ENCODE measurements at places on chromosomes 6 and 20.

- DNase-seq: no peak
Measured at GRCh38 chr20:59723108-59723500, 118.8 kb downstream of the PHACTR3 start.

- DNase-seq: no peak
Measured at GRCh38 chr6:36669002-36669401, 9.5 kb upstream of the CDKN1A start.

DNA sequence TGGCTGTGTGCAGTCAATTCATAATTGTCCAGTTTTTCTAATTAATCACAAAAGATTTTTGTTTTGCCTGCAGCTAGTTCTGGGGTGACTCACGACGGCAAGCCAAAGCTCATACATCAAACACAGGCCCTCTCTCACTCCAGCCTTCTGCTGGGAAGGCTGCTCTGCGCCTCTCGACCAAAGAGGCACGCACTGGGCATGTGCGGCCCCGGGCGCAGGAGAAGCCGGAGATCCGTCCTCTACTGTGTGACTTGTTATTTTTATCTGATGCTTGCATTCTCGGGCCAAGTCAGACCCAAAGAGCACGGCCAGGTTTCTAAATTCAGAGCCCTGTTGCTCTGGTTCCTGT is 98.5 kb downstream of the TFAP2A start:
- DNase-seq: peak; percentile 73

- peak; percentile 83 for DNase-seq
Measured at GRCh38 chr20:38685853-38686473, 38.3 kb upstream of the SLC32A1 start.

DNA sequence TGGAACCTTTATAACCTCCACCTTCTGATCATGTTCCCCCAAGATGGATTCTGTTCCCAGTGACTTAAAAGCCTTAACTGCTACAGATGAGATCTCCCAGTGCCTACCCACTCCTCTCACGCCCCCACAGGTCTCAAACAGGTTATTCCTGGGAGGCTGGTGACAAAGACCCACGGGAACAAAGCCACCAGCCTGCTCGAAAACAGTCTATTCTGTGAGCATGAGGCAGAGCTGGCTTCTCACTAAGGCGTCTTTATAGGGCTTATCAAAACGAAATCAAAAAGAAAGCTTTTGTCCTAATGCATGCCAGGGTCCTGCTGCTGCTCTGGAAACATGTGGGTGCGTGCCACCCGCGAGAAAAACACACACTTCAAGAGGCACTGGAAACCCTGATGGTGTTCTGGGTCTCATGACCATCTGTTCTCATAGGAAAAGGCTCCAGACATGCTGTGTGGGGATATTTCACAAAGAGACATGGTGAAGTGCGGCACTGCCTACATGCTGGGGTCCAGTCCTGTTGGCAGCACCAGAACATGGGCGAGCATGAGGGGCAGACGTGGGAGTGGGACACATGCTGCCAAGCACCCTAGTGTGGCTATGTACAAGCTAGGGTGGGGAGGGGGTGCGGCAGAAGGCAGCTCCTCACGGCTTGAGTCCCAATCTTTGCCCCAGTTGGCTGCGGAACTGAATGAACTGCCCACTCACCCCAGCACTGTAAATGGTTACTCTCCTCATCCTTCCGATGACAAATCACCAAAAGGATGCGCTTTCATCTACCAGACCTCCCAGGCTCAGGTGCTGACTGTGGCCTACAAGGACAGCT is 2.1 kb downstream of the FKBP1A start:
- no peak for DNase-seq

GRCh38 chr6:23200946-23201345 is 631.6 kb downstream of the HDGFL1 start:
- no peak for DNase-seq

DNA sequence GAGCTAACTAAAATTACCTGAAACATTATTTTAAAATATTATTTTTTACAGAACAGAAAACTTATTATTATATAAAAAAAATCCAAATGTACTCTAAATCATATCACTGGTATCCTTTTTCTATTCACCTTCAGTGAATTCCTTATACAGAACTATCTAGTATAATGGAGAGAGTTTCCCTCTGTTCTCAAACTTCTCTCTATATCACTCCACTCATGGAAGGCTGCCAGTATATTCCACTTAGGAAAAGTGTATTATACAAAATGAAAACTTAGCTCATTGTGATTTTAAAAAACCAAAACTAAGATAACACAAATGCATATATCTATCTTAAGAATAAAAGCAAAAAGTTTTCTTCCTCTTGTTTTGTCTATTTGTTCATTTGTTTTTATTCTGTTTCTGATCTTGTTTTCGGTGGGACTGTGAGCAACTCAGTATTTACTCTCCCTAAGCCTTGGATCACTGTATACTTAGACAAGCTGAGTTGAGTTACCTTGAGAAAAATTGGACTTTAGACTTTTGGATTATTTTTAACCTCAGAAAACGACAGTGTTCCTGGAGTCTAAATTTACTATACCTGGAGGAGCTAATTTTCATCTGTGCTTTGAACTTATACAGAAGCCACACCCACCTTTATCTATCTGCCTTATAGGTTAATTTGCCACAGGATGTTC is 61.4 kb downstream of the GPR63 start:
- no peak for DNase-seq

- DNase-seq: no peak
Measured at GRCh38 chr6:15561447-15562199, 101.2 kb downstream of the DTNBP1 start.

GRCh38 chr6:158031381-158032353 is 50.0 kb downstream of the SYNJ2 start:
- DNase-seq: no peak

DNA sequence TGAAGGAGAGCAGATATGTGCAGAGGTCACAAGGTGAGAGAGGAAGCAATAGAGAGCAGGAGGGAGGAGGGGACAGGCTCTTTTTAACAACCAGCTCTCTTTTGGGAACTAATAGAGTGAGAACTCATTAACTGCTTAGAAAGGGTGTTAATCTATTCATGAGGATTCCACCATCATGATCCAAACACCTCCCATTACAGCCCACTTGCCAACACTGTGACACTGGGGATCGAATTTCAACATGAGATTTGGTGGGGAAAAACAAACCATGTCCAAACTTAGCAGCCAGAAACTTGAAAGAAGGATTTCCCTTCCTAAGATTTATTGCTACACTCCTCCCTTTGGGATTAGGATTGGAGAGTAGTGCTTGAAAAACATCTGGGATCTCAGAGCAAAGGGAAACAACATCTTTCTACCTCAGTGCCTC is 135.5 kb upstream of the PLCB4 start:
- no peak for DNase-seq

DNA sequence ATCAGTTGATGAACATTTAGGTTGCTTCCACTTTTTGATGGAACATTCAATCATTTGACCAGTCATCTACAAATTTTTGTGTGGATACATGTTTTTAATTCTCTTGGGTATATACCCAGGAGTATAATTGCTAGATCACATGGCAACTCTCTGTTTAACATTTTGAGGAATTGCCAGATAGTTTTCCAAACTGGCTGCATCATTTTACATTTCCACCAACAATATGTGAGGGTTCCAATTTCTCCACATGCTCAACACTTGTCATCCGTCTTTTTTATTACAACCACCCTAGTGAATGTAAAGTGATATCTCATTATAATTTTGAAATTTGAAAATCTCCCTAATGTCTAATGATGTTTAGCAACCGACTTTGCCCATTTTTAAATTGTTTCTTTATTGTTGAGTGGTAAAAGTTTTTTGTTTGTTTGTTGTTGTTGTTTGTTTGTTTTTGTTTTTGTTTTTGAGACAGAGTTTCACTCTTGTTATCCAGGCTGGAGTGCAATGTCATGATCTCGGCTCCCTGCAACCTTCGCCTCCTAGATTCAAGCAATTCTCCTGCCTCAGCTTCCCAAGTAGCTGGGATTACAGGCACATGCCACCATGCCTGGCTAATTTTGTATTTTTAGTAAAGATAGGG is 53.7 kb upstream of the PDYN start:
- DNase-seq: no peak

- peak; percentile 5 for DNase-seq
Measured at GRCh38 chr6:102812242-102812641, 1418.7 kb downstream of the GRIK2 start.

DNA sequence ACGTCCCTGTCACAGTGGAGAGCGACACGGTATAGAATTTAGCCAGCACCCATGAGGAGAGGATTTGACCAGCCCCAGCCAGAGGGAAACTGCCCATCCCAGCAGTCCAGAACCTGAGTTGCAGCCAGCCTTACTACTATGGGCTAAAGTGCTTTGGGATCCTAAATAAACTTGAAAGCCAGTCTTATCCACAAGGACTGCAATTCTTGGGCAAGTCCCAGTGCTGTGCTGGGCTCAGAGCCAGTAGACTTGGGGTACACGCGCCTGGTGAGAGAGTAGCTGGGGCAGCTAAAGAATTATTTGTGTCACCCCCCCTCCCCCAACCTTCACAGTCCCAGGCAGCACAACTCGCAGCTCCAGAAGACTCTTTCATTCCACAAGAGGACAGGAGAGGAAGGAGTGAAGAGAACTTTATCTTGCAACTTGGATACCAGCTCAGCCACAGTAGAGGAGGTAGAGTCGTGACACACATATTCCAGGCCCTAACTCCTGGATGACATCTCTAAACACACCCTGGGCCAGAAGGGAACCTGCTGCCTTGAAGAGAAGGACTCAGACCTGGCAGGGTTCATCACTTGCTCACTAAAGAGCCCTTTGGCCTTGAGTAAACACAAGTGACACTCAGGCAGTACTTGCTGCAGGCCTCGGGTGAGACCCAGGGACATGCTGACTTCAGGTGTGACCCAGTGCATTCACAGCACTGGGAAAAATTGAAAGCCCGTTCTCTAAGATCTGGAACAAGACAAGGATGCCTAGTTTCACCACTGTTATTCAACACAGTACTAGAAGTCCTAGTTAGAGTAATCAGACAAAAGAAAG is 100.3 kb downstream of the REV3L start:
- no peak for DNase-seq

- no peak for DNase-seq
Measured at GRCh38 chr20:10763112-10763511, 89.3 kb upstream of the JAG1 start.

- DNase-seq: no peak
Measured at GRCh38 chr6:169935348-169935718, 183.9 kb downstream of the ERMARD start.

DNA sequence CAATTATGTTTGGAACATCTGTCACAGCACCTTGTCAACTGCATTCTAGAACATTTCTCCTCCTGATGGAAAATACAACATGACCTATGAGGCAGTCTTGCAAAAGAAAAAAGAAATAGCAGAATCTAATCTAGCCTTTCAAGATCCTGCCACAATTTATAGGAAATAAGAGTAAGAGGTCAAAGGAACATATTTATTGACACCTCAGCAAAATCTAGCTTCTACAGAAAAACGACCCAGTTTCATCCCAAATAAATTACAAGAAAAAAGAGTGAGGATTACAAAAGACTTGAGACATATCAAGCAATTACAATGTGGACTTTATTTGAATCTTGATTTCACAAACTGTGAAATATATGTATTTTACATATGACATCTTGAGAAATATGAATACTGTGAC is 4.2 kb downstream of the FBXO9 start:
- DNase-seq: no peak

- DNase-seq: no peak
Measured at GRCh38 chr20:58705208-58705926, 12.8 kb downstream of the NPEPL1 start.

DNA sequence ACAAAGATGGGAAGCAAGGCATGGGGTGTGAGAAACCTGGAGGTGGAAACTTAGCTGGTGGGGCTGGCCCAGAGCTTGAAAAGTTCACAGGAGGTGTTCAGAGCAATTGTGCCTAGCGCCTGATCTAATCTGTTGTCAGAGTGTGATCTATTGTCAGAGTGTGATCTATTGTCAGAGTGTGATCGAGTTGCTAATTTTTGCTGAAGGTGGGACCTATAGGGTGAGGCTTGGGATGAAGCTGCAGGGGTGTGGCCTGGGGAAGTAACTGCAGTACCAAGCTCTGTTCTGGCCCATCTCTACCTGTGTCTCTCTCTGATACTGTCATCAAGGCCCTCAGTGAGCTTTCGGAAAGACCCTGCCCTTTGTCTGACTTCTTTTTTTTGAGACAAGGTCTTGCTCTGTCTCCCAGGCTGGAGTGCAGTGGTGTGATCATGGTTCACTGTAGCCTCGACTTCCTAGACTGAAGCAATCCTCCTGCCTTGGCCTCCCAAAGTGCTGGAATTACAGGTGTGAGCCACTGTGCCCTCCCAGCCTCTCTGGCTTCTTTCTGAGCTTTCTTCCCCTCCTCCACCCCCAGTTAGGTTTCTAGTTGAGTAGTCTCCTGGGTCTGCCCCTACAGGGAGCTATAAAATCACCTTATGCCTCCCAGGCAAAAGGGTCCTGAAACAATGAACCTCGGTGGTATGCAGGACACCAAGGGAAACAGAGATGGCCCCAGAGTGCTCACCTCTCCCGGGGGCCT is 150.8 kb upstream of the RNF24 start:
- DNase-seq: no peak

- DNase-seq: no peak
Measured at GRCh38 chr20:62393335-62393665, 6.4 kb downstream of the RPS21 start.

DNA sequence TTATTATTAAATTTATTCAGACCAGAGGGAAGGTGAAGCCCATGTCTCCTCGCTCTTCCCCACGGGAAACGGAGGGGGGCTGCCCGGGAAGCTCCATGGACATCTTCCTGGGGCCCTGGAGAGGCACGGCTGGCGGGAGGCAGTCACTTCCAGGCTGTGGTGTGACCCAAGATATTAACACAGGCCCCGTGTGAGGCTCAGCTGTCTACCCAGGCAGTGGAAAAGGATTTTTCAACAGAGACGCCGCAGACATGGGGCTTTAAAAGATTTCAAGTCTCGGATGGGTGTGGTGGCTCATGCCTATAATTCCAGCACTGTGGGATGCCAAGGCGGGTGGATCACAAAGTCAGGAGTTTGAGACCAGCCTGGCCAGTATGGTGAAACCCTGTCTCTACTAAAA is 117.9 kb downstream of the ERMARD start:
- DNase-seq: no peak

GRCh38 chr6:53702316-53702715 is 36.8 kb upstream of the KLHL31 start:
- DNase-seq: no peak

- no peak for DNase-seq
Measured at GRCh38 chr6:91970700-91971099, 1383.8 kb upstream of the MAP3K7 start.

- no peak for DNase-seq
Measured at GRCh38 chr6:146336191-146336590, 207.4 kb upstream of the RAB32 start.

- DNase-seq: no peak
Measured at GRCh38 chr6:105746509-105746908, 339.6 kb upstream of the PRDM1 start.

GRCh38 chr6:20589266-20589665 is 55.0 kb downstream of the CDKAL1 start:
- DNase-seq: no peak

DNA sequence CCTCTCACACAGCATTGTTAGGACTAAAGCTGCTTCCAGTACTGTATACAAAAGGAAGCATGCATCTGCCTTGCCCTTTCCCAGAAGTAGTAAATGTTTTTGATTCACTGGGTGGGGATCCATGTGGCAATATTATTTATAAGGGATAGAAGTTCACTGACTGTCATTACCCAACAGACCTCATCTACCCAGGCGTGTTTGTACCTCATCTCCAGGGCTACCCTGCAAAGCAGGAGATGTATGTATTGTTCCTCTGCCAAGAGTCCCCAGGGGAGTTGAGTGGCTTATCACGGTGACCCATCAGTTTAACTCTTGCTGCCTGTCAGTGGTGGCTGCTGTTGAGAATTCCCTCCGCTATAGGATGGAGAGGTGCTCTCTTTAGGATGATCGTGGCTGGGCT is 42.5 kb downstream of the SLC24A3 start:
- no peak for DNase-seq

Data from RWPE1 (cell line).